Skeletal muscle cell (primary cell): ENCODE measurements at places on chromosomes 5 and 9.

GRCh38 chr5:156971415-156971814 is 8.4 kb upstream of the TIMD4 start:
- DNase-seq, result no peak

- no peak for DNase-seq
Measured at GRCh38 chr5:127011961-127012644, 18.3 kb downstream of the MARCHF3 start.

DNA sequence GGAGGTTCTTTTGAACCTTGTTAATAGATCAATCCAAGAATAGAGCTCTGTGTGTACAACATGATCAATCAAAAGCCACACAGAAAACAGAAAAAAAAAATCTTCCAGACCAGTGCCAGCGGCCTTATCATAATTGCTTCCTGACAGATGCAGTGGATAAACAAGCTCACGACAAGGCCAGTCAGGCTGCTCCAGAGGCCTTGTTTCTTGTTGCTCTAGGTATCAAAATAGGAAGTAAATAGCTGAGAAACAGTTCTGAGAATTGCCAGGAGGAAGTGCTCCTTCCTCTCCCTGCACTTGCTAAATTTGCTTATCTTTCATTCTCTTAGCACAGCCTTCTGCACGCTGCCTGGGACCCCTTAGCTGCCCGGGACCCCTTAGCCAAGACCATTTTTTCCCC is 199.0 kb upstream of the TARS1 start:
- no peak for DNase-seq

DNA sequence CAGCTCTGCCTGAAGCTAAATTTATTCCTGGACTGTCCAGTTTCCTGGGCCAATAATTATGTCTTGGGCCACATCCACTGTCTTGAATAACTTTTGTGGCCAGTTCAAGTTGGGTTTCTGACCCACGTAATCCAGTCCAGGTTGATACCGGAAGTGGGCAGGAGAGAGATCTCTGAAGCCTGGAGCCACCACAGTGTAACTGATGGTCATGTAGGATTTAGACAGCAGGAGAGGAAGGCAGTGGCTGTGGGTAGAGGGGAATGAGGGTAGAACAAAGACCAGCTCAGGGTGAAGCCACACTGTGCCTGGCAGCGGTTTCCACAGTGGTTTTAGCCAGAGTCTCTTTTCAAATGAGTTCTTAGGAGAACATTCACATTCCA is 30.2 kb downstream of the SH3PXD2B start:
- no peak for DNase-seq

GRCh38 chr5:128534726-128535125 is 3.3 kb downstream of the FBN2 start:
- DNase-seq, result no peak

- no peak for DNase-seq
Measured at GRCh38 chr5:1881098-1881572, 1.6 kb downstream of the IRX4 start.

GRCh38 chr9:89207026-89207425 is 28.4 kb upstream of the SHC3 start:
- DNase-seq, result no peak

DNA sequence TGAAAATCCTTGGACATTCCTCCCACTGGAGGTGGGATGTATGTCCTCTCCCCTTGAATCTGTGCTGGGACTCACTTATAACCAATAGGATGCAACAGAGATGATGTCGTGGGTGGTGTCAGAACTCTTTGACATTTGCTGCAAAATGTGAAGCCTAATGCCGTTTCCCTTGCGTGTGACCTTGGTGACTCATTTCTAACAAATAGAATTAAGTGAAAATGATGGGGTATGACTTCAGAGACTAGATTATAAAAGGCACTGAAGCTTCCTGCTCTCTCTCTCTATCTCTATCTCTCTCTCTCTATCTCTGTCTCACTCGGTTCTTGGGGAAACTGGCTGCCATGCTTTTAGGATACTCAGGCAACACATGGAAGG is 126.1 kb upstream of the STC2 start:
- no peak for DNase-seq

- no peak for DNase-seq
Measured at GRCh38 chr5:38753141-38753540, 92.7 kb upstream of the OSMR start.

DNA sequence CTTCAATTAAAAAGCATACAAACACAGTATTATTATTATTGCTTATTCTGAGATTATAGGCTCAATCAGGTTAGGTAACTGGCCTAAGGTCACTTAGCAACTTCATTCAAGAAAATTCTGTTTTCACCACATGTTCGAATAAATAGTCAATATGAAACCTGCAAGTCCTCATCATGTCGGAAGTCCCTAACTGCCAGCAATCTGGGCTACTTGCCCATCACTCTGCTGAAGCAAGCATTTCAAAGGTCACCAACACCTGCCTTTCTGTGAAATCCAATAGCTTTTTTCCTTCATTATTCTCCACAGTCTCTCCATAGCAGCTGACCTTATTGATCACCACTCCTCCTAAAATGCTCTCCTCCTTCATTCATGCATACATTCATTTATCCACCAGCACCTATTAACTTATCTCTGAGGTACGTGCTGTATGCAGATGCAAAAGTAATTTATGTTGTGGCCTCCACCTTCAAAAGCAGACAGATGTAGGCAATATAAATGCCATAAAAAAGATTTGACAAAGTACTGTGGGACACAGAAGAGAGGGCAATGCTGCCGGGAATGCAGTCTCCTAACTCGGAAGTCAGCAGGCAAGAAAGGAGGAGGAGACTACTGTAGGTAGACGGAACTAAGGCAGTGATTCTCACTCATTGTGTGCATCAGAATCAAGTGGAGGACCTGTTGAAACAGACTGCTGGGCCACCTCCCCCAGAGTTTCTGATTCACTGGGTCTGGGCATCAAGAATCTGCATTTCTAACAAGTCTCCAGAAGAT is 310.9 kb downstream of the BNC2 start:
- no peak for DNase-seq

GRCh38 chr5:74454263-74455030 is 186.1 kb downstream of the ENC1 start:
- DNase-seq, result no peak

DNA sequence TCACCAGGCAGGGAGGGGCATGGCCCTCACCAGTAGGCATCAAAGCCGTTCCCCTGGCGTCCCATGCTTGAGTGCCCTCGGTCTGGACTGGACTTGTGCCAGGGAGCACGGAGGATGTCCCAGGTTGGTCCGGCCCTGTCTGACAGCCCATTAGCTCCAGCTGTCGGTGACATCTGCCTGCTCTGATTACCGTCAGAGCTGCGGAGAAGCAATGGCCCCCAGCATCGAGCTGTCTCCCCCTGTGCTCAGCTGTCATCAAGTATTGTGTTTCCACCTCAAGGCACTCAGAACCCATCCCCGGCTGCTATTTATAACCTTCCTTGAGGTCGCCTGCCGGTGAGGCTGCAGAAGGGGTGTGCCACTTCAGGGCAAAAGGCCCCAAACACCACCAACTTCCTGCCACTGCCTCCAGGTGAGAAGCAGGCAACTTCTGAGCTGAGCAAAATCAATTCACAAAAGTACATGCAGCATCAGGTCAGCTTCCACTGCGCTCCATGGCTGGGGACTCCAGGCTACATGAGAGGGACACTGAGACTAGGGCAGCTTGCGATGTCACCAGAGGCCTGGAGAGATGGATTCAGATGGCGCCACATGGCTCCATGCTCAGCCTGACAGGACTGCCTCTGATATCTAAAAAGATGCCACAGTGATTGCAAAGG is 142.7 kb downstream of the C5orf15 start:
- no peak for DNase-seq

DNA sequence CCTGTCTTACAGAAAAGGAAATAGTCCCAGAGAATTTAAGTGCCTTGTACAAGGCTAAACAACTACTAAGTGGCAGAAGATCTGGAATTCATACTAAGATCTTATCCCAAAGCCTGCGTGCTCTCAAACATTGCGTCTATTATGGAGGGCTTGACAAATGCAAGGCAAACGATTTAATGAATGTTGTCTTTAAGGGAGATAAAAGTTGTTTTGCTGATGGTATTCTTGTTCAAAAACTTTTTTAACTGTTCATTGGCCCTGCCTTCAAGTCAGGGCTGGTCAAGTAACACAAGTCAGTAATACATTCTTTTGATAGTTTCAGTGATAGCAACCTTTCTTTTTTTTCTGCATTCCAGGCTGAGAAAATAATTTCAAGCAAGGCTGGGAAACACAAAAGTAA is 1.7 kb upstream of the SLC38A9 start:
- DNase-seq, result no peak

DNA sequence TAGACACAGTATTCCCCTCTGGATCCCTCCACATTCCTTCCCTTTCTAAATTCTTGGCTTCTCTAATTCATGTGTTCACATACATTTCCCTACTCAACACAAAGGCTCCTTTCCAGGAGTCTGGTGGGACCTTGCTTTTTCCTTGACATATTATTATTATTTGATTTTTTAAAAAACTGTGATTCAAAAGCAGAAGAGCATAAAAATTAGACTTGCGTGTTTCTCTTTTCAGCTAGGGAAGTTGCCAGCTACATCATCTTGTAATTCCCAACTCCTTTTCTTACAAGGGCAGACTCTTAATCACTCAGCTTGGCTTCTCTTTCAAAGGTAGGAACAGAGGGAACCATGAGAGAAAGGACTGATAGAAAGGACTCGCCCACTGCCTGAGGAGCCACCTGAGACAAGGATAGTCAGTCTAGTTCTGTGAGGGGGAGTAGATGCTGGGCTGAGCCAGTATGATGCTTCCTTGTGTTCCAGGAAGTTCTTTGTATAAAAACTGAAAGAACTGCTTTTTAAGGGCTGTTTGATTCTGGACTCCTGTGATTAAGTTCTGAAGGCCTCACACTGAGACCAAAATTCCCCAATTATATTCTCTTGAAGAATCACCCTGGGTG is 51.0 kb upstream of the DPYSL3 start:
- no peak for DNase-seq

- DNase-seq, result no peak
Measured at GRCh38 chr9:117411547-117411946, 3.3 kb downstream of the ASTN2 start.

DNA sequence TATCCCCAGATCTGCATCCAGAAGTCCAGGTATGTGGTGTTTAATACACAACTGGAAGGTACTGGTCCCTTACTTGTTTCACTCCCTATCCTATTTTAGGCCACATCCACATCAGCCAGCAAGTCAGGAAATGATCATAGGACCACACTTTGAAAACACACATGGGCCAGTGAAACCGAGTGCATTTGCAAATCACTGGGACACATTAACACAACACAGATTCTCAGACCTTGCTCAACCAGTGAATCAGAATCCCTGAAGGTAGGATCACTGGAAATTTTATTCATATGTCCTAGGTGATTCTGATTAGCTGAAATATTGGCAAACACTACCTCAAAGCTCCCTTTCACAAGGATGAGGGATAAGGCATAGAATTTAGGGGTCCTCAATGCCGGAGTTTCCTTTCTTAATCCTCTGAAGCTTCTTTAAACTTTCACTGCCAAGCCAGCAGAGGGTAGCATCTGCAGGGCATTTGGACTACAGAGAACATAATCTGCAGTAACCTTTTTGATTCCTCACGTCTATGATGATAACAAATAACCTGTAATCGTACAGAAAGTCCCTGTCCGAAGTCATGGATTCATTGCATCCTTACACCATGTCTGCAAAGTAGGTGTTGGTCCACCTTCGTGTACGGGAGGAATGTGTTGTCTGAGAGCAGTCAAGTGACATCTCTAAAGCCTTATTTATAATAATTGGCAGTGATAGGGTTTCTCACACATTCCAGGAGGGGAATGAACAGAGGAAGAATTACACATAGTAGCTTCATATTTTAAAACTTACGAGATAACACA is 11.0 kb upstream of the ABLIM3 start:
- no peak for DNase-seq

GRCh38 chr9:715743-716400 is 125.6 kb upstream of the DMRT1 start:
- no peak for DNase-seq

DNA sequence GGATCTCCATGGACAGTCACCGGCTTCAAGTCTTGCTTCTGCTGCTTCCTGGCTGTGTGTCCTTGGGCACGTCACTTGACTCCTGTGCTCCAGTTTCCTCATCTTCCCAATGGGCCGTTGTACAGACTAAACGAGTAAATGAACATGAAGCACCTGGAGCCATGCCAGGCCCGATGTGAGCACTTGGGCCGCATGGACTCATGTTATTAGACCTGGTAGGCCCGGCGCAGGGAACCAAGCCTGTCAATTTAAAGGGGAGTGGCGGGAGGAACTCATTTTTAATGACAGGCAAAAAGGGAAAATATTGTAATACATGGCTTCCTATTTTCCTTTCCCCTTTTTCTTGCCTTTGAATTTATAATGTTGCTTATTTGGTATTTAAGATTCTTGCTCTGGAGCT is 47.5 kb downstream of the TENT4A start:
- DNase-seq, result no peak

DNA sequence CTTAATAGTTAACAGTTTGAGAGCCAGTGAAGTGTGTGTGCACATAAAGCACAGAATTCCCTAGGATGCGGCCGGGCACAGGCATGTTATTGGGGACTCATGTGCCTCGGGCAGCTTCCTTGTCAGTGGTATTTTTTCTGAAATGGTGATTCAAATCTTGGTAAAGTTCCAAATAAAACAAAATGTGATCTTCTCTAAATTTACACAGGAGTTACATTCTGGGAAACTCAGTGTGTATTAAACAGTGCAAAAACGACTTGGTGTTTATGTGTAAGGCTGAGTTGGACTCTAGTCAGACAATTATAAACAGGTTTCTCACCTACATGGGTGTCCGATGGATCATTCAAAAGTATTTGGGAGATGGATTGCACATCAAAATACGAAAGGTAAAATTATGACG is 48.9 kb downstream of the BOD1 start:
- DNase-seq, result peak; percentile 49

DNA sequence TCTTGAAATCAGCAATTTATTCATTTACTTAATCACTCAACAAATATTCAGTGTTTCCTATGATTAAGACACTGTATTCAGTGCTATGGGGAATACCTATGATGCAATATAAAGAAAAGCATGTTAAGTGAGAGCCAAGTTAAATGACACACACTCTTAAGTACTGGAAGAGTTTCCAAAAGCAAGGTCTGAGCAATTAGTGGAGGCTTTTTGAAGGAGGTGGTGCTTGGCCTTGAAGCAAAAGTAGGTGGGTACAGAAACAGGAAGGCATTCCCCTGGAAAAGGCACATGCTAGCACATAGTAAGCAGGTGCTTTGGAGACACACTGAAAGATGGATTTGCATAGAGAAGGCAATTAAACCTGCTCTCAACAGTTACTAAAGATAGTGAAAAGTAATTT is 4.0 kb downstream of the TSLP start:
- DNase-seq, result peak; percentile 88
